ENCODE measurements at places on chromosomes 2 and 18. TPM values are rescaled to one million over a fixed set of nuclear protein-coding genes. Genes with fewer than 3 reads are reported as not detected.

The VWC2L gene
- not detected for total RNA-seq

The TMEM182 gene
- total RNA-seq: 1.6 TPM

The METTL8 gene
- 21.4 TPM for total RNA-seq

The TTR gene
- total RNA-seq: not detected

The PFN4 gene
- 0.84 TPM for total RNA-seq

The LHCGR gene
- 13.1 TPM for total RNA-seq

DNA sequence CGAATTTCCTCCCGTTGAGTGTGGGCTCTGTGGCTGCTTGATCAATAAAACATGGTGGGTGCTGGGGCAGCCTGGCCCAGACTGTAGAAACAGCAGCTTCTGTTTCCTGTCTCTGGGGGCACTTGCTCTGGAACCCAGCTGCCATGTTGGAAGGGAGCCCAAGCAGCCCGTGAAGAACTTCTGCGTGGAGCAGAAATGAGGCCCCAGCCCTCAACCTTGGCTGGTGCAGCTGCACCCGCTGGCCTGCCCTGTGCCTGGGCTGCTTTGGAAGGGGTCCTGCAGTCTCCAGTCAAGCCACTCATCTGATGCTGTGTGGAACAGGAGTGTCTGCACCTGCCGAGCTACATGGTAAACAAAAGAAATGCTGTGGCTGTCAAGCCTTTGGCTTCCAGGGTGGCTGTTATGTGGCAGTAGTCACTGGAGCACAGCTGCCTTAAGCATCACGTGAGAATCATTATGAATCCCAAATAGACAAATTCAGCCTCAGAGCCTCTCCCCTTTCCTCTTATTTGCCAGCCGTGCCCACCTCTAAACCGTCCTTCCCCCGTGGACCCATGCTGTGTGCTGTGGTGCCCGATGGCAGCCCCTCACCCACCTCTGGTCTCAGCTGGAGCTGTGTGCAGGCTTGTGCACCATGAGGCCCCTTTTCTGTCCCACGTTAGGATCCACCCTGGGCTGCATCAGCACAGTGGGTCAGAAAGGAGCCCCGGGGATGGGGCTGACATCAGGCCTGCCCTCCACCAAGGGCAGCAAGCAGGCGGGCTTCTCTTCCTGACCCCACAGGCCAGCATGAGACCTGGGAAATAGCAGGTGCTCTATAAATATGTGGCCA is 134.0 kb upstream of the HDAC4 start:
- no peak for DNase-seq

GRCh38 chr2:183389546-183390080 is 265.4 kb downstream of the NUP35 start:
- DNase-seq: no peak

- no peak for DNase-seq
Measured at GRCh38 chr18:59155153-59155552, 15.5 kb downstream of the SEC11C start.

DNA sequence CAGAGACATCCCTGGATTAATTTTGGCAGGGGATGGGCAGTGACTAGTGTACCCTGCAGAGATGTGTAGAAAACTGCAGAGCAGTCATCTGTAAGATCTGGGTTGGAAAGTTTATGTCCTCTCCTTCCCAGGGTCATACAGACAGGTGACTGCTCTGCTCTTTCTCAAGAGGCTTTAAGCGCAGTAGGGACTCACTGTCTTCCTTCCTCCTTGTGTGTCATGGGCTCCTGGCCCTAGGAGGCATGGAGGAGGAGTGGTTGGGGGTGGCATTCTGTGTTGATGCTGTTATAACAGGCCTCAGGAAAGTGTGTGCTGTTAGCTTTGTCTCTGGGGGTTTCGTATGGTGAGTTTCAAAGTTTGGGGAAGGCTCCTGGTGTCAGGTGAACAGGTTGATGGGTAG is 130.5 kb upstream of the MGAT5 start:
- DNase-seq: no peak

GRCh38 chr2:195001924-195002323 is 655.1 kb upstream of the SLC39A10 start:
- no peak for DNase-seq

GRCh38 chr2:21268197-21268877 is 144.6 kb downstream of the TDRD15 start:
- no peak for DNase-seq

GRCh38 chr2:162085090-162085891 is 11.3 kb upstream of the DPP4 start:
- DNase-seq: no peak

- no peak for DNase-seq
Measured at GRCh38 chr2:187942876-187943275, 348.8 kb upstream of the GULP1 start.

DNA sequence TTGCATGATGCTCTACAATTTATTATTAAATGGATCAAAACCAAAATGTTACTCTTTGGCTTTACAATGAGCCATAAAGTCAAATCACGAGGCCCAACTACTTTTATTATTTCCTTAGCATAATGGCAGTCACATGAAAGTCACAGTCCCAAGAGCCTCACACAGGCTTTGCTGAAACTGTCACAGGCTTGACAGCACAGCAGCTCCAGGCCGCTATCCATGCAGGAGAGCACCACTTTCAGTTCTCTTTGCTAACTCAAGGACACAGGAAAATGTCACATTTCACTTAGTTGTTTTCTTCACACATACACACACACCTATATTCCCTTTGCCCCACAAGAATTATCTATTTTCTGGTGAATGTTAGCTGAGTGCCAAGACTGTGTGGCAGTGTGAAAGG is 11.1 kb upstream of the MSGN1 start:
- no peak for DNase-seq

GRCh38 chr2:214127571-214127970 is 283.3 kb upstream of the VWC2L start:
- DNase-seq: no peak

DNA sequence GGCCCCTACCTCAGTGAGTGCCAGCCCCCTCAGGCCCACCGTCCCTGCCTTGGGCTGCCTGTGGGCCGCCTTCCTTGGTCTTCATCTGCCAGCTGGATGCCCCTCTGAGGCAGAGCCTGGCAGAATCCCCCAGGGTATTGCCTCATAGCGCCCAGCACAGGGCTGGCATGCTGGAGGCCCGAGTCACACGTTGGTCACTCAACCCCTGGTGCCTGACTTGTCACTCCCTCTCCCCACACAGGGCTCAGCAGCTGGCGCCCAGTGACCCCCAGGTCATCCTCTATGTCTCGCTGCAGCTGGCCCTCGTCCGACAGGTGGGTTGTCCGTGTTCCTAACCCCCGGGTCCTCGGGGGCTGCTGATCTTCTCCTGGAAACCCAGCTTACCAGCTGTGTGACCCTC is 108.4 kb upstream of the MCFD2 start:
- DNase-seq: no peak

DNA sequence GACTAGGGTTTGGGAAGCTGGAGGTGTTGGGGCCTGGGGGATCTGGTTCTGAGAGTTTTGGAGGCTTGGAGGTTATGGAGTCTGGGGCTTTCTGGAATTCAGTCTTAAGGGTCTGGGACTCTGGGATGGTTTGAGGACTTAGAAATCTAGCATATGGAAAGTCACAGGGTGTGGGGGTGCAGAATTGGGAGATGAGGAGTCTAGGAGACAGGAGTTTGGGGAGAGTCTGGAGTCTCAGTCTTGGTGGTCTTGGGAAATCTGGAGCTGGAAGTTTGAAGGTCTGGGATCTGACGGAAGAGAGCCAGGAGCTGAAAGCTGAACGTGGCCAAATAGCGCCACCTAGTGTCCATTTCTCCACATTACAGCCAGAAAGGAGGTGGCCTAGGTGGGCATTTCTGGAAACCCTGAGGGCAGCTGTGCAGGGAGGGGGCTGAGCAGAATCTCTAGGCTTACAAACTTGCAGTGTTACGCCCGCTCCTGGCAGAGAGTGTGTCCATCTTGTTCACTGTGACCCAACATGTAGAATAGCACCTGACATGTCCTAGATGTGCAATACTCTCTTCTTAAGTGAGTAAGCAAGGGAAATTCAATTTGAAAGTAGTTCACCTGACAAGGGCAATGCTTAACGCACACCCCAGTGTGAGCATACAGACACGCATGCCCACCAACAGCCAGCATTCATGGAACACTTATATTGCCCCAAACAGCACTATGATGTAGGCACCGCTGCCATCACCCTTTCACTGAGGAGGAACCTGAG is 204.8 kb downstream of the TFCP2L1 start:
- DNase-seq: peak; percentile 73

- no peak for DNase-seq
Measured at GRCh38 chr2:238344517-238344916, 24.2 kb downstream of the TRAF3IP1 start.

DNA sequence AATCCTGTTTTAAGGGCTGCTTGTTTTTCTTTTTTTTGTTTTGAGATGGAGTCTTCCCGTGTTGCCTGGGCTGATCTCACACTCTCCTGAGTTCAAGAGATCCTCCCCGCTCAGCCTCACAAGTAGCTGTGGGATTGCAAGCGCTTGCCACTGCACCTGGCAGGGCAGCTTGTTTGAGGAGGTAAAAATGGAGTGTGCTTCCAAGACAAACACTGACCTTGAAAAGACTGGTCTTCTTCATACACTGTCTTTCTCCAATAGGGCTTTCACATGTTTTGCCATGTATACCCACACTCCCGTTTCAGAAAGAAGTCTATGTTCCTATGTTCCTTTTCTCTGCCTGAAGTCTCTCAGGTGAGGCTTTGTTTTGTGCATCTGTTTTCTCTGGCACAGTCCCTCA is 32.6 kb upstream of the LDAH start:
- no peak for DNase-seq

DNA sequence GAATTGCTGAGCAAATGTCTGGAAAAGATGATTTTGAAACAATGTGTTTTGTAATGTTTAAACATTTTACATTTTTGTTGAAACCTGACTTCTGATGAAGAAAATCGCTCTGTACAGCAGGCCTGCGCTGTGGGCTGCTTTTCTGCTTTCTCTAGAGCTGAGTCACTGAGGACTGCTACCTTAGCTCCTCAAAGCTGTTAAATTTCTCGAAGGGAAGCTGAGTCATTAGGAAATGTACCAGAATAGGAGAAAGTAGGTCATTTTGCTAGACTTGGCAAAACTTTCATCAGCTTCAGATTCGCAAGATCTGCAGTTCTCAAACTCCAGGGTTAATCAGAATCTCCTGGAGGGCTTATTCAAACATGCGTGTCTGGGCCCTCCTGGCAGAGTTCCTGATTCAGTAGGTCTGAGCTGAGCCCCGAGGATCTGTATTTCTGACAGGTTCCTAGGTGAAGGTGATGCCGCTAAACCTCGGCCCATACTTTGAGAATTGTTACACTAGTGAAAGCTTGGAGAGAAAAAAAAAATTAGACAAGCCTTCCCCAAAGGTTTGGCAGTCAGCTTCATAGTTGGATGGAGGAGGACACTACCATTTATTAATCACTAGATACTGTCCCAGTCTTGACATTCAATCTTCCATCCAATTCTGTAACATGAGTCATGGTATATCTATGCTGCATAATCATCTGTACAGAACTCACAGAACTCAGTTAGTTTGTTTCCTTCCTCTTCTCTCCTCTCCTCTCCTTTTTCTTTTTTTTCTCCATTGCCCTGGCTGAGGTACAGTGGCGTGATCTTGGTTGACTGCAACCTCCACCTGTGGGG is 297.6 kb downstream of the PARD3B start:
- peak; percentile 32 for DNase-seq

DNA sequence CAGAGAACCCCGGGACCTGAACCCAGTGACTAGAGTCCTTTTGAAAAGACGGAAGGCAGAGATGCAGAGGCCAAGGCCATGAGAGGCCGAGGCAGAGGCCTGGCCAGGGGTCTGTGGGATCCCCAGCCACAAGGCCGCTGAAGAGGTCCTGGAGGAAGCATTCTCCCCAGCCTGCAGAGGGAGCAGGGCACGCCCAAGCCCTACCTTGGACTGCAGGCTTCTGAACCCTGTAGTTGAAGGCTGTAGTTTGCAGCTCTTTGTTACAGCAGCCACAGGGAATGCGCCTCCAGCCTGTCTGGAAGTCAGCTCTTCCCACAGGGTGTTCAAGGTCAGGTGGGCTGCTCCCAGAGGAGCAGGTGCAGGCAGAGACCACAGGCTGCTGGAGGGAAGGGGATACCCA is 22.1 kb upstream of the PXDN start:
- no peak for DNase-seq

- no peak for DNase-seq
Measured at GRCh38 chr2:218727502-218728165, 17.0 kb downstream of the TTLL4 start.

- DNase-seq: no peak
Measured at GRCh38 chr2:86397986-86398385, 43.2 kb upstream of the KDM3A start.

DNA sequence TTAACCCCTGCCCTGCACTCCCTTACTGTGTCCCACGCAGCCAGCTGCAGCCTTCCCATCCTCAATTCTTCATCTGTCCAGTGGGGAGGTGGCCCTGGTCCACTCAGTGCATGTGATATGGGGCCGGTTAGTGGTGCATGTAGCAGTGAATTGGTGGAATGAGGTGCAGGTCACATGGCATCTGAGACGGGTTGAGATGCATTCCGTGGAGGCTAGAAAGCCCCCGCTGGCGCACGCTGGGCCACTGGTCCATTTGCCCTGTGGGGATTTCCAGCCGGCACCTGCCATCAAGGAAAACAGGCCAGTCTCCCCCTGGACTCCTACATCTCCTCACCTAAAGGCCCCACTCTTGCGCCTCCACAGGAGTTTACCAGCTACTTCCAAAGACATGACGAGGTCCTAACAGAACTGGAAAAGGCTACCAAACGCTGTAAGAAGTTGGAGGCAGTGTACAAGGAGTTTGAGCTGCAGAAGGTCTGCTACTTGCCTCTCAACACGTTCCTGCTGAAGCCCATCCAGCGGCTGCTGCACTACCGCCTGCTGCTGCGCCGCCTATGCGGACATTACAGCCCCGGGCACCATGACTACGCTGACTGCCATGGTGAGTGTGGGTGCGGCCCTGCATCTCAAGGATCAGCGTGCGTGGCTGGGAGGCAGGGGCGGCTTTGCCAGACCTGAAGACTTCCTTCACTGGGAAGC is 40.5 kb downstream of the STK25 start:
- DNase-seq: no peak

DNA sequence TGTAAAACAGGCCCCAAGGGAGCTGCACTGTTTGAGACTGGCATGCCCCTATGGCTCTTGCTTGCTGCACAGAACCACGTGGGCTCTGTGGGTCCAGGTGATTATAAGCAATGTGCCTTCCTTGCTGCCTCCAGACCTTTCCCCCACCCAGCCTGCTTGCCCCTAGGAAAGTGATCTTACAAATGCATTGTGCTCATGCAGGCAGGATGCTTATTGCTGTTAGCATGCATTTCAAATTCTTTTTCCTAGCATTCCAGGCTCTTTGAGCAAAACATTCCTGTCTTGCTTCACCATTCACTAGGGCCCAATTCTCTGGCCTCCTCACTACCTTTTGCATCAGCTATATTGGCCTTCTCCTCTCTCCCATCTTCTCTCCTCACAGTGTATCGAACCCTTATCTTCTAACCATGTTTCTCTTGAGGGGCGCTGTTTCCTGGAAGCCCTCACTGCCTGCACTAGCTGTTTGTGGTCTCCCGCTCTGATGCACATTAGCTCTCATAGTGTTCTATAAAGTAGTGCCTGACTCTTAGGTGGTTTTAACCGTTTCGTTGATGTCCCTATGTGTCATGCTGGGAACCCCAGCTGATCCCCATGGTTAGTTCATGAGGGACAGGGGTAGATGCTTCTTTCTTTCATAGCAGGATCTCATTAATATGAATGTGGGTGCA is 152.9 kb upstream of the EPAS1 start:
- no peak for DNase-seq

All from omental fat pad (tissue), 4 donors.